Naive thymus-derived CD8-positive, alpha-beta T cell (primary cell): ENCODE measurements at places on chromosomes 2 and 18. TPM values are rescaled to one million over a fixed set of nuclear protein-coding genes. Genes with fewer than 3 reads are reported as not detected.

The GPAT2 gene
- 9.9 TPM for total RNA-seq

GRCh38 chr2:213164263-213164662 lies 12.9 kb upstream of the IKZF2 start:
- no peaks in the 10 kb centered on the region for H3K4me1 ChIP-seq
- no peaks in the 10 kb centered on the region for H3K27me3 ChIP-seq
- no peak for DNase-seq
- no peaks in the 10 kb centered on the region for H3K36me3 ChIP-seq

DNA sequence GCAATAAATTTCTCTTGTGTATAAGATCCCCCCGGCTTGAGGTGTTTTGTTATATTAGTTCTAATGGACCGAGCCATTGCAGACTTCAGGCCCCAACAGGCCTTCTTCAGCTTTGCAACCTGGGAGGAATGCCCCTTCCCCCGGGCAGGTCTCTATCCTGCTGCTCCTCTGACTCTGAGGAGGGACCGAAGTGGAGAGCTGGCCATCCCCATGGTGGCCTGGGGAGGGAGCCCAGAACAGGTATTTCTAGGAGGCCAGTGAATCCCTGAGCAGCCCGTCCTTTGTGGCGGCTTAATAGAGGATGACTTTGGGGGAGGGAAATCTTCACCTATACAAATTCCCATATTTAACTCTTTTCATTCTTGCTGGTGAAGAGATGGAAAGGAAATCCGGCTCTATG lies 715.8 kb upstream of the SOX11 start:
- no peaks in the 10 kb centered on the region for H3K27me3 ChIP-seq
- H3K4me3 ChIP-seq: no peak overlapping the region
- no peak for DNase-seq
- H3K36me3 ChIP-seq: no peaks in the 10 kb centered on the region
- no peaks in the 10 kb centered on the region for H3K4me1 ChIP-seq

DNA sequence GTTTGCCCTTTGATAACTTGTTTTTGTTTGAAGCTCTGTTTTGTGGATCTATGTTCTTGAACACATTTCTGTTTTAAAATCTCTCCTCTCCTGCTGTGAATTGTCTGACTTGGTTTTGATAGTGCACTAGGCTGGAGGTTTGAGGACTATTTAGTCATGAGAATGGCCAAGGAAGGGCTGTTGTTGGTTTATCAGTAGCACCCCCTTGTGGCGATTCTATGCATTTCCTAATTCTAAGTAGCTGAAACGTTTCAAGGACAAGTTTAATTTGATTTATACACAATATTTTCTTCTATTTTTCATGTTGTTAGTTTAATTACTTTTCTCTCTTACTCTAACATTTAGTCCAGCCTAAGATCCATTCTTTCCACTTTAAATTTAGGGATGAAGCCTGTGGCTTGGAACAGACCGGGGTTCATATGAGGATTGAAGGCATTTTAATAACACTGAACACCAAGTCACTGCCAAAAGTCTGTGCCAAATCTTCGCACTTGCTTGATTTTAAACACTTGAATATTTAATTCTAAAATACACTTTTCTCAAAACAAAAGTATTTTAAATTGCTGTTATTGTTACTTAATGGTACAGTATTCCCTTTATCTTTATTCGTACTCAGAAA lies 166.0 kb downstream of the SOCS6 start:
- no peak overlapping the region for H3K27ac ChIP-seq
- DNase-seq: no peak
